ENCODE measurements at places on chromosomes 16 and 17.

GRCh38 chr17:78144736-78145641, 1.2 kb upstream of the C17orf99 start:
- DNase-seq: no peak

DNA sequence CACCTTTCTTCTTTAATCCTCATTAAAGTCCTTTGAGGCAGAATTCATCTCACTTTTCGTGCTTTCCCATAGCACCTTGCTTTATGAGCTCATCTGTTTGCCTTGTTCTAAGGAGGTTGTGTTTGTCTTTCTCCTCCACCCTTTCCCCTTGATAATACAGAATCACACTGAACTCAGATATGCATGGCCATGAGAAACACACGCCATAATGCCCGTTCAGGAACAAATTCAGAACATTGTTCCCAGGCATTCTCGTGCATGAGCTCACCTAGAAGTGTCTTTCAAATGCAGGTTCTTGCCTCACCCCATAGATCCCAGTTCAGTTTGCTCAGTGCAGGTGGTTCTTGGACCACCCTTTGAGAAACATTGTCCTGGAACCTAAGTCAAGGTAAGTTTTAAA, 71.1 kb downstream of the TMEM114 start:
- DNase-seq: no peak

- DNase-seq: no peak
Measured at GRCh38 chr17:66834919-66835454, at the start of gene CACNG5. Gene CACNG5 (plus strand): TSS chr17:66835117. CDS start chr17:66877333, 42,216 bp downstream.

GRCh38 chr16:68496689-68497088, 42.4 kb upstream of the ZFP90 start:
- no peak for DNase-seq

DNA sequence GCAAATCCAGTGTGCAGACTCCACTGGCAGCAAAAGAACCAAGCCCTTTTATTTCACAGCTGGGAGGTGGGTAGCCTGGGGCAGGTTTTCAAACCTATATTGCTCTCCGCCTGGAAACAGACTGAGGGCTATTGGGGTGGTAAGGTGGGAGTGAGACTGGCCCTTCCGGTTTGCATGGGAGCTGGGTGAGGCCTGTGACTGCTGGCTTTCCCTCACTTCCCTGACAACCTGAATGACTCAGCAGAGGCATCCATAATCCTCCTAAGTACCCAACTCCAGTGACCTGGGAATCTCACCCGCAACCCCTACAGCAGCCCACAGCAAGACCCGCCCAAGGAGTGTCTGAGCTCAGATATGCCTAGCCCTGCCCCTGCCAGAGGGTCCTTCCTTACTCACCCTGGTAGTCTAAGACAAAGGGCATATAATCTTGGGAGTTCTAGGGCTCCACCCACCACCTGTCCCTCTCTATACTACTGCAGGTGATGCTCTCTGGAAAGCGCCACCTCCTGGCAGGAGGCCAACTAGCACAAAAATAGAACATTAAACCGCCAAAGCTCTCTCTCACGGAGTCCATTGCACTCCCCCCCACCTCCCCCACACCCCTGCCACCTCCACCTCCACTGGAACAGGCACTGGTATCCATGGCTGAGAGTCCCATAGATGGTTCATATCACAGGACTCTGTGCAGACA, 602.0 kb upstream of the C16orf82 start:
- DNase-seq: no peak
